ENCODE measurements at places on chromosomes 1 and 21.

GRCh38 chr1:232553809-232554208, 76.1 kb downstream of the SIPA1L2 start:
- DNase-seq: no peak

GRCh38 chr21:44086636-44087425, 20.4 kb upstream of the PWP2 start:
- DNase-seq: no peak

GRCh38 chr21:23968008-23968407, 1639.3 kb downstream of the MRPL39 start:
- DNase-seq: no peak

DNA sequence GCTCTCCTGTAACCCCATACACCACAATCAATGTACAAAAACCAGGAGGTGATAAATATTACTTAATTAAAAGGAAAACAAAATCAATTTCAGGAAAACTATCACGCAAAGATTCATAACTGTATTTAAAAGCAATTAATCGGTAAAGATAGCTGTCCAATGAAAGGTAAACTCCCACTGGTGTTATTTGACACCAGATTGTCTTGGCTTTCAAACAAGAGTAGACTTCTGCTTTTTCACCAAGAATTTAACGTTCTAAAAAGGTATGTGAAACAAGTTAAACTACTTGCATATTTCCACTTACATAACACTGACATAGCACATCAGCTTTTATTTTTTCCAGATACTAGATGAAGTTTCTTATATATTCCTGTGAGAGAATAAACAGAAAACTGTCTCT, 3.5 kb downstream of the PLPP3 start:
- no peak for DNase-seq

DNA sequence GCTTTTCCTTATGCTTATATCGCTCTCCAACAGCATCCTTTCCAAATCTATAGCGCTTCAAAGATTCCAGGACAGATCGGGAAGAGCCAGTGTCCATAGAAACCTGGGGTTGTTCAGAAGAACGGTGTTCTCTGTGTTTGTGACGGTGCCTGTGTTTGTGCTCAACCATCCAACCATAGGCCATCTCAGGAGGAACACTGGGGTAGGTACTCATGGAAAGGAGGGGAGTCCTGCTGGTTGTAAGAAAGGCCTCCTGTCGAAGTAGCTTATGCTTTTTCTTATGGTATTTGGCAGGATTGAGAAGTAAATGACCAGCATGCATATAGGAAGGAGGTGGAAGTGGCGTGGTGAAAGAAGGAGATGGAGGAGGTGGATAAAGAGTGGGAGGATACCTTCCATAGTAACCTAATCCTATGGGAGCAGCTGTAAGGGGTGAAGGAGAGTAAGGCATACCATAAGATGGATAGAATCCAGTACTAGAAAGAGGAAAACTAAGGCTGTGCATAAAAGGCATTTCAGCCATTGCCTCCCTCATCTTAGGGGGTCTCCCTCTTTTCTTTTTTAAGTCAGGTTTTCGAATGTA, 84.2 kb downstream of the ASH1L start:
- DNase-seq: no peak

DNA sequence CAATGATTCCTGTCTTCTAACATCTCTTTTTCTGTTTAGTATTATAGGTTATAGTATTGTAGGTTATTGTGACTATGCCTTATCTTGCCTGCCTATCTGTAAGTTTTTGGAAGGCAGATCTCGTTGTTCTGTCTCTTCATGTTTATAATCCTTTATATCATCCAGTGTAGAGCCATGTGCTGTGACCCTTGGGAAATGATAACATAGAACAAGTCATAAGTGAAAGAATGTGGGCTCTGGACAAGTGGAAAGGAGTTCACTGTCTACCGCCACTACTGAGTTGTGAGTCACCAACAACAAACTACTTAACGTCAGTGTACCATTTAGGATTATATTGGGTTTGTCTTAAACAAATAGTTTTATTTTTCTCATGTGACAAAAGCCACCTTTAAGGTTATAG, 139.3 kb downstream of the LYPLAL1 start:
- DNase-seq: peak; percentile 64

DNA sequence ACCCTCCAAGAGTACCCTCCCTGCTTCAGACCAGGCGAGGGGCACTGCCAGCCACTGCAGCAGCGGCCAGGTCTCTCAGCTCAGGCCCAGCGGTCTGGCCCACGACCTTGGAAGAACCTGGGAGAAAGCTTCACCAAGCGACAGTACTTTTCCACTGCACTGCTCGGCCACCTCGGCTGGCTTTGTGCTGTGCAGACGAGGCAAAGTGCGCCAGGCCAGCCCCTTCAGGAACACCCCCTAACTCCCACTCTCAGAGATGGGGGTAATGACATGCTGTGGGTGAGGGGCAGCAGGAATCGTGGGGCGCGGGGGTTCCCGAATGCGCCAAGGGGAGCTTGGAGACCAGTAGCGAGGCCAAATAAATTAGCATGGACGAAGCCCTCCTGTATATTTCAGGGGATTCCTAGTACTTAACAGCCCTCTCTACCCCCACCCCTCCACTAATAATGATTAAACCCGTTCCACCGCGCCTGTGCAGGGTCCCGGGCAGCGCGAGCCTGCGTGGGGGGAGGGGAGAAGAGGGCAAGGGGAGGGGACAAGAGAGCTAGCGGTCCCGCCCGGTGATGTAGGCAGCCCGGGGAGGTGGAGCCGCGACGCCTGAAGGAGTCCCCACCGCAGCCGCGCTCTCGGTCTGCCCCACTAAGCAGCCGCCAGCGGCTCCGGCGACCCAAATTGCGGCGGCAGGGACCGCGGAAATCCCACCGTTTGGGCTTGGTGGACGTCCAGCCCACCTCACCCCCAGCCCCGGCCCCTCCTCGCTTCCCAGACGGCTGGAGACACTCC, at the start of gene FAM43B:
Gene FAM43B, plus strand, starts transcription at position 629 of the 783 bp plus-strand sequence. CDS start 401 bp downstream, outside the sequence.
- peak; percentile 29 for DNase-seq

GRCh38 chr1:19682257-19682656, 17.6 kb downstream of the HTR6 start:
- peak; percentile 74 for DNase-seq

- no peak for DNase-seq
These were observed 42.5 kb upstream of the LRRN2 start for GRCh38 chr1:204728045-204728444.

- no peak for DNase-seq
These were observed 78.0 kb upstream of the GUCA2B start for GRCh38 chr1:42075179-42075578.

- DNase-seq: peak; percentile 81
These were observed 618.4 kb upstream of the USP24 start for GRCh38 chr1:55833529-55834091.

DNA sequence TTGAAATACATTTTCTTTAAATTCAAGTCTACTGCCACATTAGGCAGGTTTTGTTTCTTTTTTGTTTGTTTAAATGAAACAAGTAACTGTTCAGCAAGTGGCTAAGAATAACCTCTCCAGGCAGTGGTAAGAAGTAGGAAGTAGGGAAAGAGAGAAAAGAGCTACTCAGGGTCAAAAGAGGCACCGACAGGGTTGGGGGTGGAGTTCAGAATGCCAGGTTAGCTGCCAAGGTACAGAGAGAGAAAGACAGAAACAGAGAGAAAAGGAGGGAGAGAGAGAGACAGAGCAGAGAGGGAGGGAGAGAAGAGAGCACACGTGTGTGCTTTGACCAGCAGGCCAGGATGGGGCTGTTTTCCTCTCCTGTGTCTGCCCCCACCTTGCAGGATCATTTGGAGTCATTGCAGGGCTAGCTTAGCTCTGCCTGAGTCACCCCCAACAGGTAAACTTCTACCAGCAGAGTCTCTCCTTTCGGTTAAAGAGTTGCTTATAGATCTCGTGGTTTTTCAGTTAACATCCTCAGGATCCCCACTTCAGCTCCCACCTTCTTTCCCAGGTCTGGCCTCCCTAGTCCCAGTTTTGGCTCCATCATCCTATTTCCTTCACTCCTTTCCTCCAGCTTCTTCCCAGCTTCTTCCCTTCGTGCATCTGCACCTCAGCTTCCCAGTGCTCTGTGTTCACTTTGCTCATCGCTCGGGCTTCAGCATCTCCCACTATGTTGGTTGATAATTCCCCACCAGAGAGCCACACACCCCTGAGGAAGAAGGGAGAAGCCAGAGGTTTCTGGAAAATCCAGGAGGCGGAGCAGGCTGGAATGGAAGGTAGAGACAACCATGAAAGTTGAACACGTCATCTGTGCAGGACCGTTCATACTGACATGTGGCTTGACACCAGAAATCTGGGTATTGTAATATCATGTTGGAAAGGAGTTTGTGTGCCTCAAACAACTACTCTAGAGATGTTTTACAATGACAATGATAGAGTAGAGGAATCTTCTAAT, 21.8 kb upstream of the RAB4A start:
- no peak for DNase-seq

DNA sequence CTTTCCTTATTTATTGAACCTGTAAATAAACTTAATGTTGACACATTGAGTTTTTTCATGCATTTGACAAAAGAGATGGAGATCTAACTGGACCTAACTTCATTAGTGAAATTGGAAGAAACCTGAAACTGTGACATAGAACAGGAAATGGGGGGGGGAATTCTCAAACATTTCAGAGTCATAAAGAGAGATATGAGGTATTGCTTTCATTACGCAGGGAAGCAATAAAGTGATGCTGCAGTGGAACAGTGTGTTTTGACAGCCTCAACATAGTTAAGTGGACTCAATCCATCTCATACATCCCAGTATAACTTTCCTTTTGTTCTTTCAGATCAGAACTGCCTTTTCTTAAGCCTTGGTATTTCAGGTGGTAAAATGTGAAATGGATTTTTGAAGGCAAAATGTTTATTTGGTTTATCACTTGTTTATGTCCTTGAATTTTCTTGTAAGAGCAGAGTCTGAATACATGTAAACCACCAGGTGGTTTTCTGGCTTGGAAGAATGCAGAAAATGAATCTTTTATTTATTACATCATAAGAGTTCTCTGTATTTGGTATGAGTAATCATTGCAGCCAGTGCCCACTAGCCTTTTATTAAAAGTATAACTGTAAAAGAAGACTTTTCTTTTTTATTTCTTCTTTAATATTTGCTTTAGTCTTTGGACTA, 132.5 kb downstream of the ZNF326 start:
- DNase-seq: no peak

DNA sequence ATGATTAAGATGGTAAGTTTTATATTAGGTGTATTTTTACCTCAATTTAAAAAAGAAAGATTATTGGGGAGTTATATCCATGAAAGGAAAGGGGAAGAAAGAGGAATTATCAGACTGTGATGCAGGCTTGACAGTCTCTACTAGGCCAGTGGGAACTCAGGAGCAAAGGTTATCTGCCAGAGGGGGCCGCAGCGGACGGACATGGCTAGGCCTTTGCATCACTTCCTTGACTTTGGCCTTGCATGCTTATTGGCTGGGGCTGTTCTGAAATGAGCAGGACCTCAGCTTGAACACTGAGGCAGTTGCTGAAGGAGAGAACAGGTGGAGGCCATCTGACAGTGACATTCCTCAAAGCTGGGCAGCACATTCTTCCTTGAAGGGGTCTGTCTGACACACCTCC, 150.9 kb downstream of the CYYR1 start:
- no peak for DNase-seq

DNA sequence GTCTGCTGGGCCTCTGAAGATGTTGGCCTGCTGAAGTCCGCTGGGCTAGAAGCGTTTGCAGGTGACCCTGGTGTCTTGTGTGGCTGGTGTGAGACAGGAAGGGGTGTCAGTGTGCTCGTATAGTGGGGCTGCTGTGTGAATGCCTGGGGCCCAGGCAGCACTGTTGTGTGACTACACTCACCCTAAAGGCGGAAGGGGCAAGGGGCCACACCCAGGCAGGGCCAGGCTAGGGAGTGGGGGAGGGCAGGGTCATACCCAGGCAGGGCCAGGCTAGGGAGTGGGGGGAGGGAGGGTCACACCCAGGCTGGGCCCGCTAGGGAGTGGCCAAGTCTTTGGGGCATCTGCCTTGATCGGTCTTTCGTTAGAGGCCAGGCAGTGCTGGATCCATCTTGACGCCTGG, 25.0 kb downstream of the PDXK start:
- no peak for DNase-seq

DNA sequence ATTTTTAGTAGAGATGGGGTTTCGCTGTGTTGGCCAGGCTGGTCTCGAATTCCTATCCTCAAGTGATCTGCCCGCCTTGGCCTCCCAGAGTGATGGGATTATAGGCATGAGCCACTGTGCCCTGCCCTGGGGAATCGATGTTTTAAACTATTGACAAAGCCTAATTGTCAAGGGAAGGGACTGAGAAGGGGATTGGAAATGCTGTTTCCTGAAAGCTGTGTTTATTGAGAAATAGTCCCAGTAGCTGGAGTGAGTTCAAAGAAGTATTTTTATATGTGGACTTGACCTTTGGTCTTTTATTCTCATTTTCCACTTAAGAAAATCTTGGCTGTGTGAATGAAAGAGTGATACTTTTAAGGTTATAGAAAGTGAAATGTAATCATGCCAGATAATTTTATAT, 47.5 kb downstream of the KIF1B start:
- DNase-seq: peak; percentile 57

GRCh38 chr1:115067161-115067859, 22.0 kb downstream of the TSPAN2 start:
- DNase-seq: no peak

- DNase-seq: no peak
These were observed 16.3 kb upstream of the PIGC start for GRCh38 chr1:172460177-172460576.

DNA sequence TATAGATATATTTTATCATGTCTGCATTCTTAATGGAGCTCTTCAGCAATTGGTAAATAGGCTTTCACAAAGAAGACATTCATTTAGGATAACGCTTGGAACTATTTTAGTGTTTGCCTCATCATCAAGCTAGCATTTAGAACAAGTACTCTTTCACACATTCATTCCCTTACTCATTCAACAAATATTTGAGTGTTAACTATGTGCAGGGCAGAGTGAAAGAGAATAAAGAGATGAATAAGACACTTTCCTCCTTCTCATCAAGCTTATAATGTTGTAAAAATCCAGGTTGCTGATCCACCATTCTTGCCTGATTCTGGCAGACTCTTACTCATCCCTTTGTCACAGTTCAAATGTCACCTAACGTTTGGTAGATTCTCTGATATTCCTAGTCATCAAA, 386.3 kb upstream of the BEND5 start:
- no peak for DNase-seq

GRCh38 chr1:34235594-34235993, 58.9 kb downstream of the C1orf94 start:
- no peak for DNase-seq

DNA sequence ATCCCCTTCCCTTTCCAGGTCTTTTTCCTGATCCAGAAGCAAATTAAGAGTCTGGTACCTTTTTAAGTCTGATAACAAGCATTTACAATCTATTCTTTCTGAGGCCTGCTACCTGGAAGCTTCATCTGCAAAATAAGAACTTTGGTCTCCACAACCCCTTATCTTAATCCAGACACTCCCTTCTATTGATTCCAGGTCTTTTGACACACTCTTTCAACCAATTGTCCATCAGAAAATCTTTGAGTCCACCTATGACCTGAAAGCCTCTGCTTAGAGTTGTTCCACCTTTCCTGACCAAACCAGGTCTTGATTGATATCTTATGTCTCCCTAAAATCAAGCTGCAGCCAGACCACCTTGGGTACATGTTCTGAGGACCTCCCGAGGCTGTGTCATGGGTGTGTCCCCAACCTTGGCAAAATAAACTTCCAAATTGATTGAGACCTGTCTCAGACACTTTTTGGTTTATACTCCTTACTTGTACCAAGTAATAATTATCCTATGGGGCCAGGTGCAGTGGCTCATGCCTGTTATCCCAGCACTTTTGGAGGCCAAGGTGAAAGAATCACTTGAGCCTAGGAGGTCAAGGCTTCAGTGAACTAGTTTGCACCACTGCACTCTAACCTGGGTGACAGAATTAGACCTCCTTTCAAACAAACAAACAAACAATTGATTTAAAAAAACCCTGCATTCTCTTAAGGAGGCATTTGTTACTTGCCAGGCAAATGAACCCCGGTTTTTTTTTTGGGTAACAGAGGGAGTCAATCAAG, 126.1 kb downstream of the MAP3K21 start:
- DNase-seq: no peak

GRCh38 chr1:33930346-33931110, 66.6 kb downstream of the HMGB4 start:
- no peak for DNase-seq
